HFFc6 (cell line): ENCODE measurements at places on chromosomes 13 and 19.

DNA sequence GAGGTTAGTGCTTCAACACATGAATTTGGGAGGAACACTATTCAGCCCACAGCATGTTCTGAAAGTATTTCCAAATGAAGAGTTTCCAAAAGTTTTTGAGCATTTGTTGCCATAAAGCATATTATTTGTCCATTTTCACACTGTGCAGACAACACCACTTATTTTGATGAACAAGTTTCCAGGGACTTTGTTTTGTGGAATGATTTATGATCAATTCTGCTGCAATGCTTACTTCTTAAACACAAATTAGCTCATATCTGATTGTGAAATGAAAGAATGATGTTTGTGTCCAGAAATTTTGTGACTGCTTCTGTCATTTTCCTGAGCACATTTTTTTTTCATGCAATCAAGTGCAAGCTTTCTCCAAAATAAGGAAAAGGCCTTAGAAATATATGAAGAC lies 205.3 kb downstream of the RAP2A start:
- no peak for DNase-seq

GRCh38 chr13:102441085-102441484 lies 39.2 kb upstream of the FGF14 start:
- no peak for DNase-seq

GRCh38 chr19:34345947-34346351 lies 19.0 kb upstream of the GPI start:
- peak; percentile 65 for DNase-seq

DNA sequence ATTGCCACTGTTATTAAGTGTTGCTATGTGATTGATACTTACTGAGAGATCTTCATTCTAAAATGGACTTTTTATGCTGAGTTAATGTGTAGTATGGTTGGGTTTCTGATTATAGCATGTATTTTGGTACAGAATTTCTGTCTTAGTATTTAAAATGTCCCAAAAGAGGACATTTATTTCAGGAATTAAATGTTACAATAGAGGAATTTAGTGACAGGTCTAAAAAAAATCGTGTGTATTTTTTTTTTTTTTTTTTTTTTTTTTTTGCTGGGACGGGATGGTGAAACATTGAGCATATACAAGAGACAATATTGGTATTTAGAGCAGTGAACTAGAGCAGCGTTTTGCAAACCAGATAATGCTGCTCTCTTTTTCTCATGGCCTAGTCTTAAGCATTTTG lies 27.9 kb downstream of the URI1 start:
- no peak for DNase-seq

- peak; percentile 50 for DNase-seq
Measured at GRCh38 chr13:31742097-31742734, 2.9 kb downstream of the RXFP2 start.

DNA sequence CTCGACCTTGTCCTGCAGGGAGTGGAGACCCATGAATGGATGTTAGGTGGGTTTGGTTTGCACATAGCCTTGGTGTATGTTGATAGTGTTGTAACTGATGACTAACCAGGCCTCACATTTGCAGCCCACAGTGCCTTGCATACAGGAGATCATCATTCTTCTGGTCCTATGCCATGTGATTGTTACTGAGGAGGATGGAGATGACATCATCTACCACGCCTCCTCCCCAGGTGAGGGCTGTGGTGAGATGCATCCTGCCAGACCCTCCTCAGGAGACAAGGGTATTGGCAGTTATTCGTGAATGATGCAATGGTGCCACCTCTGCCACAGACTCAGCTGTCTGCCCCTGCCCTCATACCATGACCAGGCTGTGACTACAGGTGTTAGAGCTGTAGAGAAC lies 1294.1 kb downstream of the UQCRFS1 start:
- DNase-seq = no peak

DNA sequence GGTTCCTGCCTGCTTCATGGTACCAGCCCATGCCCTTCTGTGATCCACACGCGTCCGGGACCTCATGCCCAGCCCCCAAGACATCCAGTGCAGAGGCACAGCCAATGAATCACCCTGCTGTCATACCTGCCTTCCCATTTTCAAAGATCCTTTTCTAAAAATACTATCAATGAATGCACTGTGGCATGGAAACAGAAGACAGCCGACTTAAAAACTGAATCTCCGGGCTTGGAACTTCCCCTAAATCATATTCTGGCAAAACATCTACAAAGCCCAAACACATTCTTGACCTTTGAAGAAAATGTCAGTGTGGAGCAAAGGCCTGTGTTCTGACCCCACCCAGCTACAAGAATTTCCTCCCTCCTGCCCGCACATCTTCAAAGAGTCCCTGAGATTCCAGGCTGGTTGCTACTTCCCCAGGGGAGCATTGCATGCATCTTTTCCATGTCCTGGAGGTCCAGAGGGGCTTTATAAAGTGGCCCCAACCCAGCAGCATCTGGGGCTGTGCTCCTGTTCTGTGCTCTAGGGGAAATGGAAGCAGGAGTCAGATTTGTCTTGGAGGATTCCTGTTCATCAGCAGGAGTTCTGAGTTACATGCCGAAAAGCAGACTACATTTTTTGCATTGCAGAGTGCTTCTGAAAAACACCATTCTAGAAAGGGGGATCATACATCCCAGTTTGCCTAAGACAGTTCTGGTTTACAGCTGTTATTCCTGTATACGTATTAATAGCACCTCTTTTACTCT lies 135.2 kb downstream of the USP12 start:
- no peak for DNase-seq

DNA sequence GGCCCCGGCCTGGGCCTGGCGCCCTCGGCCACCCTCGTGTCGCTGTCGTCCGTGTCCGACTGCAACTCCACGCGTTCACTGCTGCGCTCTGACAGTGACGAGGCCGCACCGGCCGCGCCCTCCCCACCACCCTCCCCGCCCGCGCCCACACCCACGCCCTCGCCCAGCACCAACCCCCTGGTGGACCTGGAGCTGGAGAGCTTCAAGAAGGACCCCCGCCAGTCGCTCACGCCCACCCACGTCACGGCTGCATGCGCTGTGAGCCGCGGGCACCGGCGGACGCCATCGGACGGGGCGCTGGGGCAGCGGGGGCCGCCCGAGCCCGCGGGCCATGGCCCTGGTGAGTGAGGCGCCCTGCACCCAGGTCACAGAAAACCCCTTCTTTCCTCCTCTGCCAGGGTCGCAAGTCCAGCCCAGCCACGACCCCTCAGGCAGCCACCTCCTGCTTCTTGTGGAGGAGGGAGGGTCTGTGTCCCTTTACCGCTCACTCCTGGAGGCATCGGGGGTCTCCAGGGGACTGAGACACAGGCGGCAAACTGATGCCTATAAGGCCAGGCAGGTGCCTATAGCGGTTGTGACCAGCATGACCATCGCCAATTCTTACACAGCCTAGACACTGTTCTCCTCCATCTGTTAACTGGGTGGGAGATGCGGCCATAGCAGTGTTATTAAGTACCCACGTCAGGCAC lies 4.2 kb downstream of the TTC9B start:
- DNase-seq = no peak

- DNase-seq = no peak
Measured at GRCh38 chr13:42484386-42484785, 89.6 kb upstream of the TNFSF11 start.

DNA sequence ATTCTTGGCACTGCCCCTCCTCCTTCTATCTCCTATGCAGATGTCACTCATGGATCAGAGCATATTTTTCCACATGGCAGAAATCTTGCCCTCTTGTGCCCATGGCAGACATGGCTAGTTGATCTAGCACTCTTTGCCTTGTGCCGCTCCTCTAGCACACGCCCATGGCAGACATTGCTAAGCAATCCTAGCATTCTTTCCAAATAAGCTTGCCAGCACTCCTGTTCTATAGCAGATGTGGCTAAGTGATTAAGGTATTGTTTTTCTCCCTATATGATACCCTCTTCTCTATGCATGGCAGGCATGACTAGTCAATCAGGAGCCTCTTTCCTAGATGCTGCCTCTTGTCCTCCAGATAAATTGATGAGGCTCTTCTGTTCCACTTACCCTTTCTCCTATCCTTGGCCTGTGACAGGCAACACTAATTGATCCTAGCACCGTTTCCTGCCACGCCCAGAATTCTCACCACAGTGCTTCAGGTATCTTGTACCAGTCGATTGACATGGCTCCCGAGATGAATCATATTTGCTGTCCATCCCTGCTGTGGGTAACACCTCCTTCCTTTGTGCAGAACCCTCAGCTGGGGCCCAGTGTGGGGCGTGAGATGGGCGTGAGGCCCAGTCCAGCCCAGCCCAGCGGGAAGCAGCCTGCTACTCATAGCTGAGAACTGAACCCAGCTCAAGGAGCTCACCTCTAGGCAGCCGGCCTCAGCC lies 26.9 kb downstream of the TMED1 start:
- peak; percentile 50 for DNase-seq

- DNase-seq = no peak
Measured at GRCh38 chr19:54145541-54146158, 8.1 kb downstream of the CNOT3 start.

DNA sequence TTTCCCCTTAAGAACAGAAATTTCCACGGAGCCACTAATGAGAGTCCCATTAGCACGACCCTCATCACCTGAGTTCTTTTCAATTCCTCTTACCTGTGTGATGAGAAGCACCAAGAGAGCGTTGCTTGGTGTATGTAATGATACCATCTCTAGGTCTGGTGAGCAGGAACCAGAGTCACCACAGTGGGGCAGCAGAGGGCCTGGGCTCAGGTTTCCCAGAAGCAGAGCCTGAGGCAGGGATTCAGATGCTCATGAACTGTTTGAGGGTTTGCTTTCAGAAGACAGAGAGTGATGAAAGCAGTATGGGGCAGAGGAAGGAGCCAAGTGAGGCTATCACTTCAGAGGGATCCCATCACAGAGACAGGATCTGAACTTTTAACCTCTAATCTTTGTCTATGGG lies 3.1 kb upstream of the PTPRH start:
- no peak for DNase-seq

- no peak for DNase-seq
Measured at GRCh38 chr19:8090950-8091349, 38.4 kb downstream of the CCL25 start.

GRCh38 chr19:17248011-17248776 lies 2.5 kb upstream of the NR2F6 start:
- no peak for DNase-seq

- DNase-seq = no peak
Measured at GRCh38 chr13:19185086-19185864, 3.7 kb upstream of the TUBA3C start.

DNA sequence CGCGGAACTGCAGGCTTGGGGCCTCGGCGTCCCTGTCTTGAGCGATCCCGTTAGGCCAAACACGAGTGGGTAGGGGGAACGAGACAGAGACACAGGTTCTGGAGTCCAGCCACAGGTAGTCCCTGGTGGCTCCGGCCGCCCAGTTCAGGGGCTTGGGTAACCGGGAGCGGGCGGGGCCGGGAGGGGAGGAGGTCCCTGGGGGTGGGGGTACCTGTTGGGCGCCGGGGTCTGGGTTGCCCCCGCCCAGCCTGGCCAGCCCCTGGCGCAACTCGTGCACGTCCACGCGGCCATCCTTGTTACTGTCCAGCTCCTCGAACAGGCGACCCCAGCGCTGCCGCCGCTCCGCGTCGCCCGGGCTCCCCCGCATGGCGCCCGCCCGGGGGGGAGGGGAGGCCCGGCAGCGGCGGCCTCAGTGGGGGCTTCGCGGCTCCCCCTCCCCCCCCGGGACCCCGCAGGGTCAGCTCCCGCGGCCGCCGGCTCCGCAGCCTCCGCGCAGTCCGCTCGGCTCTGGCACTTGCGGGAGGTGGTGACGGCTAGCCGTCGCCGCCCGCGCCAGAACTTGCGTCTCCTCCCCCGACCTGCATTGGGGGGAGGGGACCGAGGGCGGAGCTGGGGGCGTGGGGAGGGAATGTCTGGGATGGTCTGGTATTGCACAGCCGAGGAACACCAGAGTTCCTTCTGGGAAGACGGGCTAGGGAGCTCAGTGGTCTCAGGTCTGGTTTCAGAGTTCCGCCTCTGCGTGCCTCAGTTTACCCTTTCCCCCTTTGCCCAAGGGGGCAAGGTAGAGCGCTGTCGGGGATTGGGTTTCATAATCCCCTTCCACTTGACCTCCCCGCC lies at the start of gene SLC25A23:
Gene SLC25A23, minus strand, starts transcription at position 531 of the 837 bp plus-strand sequence. Its CDS starts 164 bp downstream, at position 367.
- peak; percentile 9 for DNase-seq
